ENCODE measurements at places on chromosomes 4 and X. TPM values are rescaled to one million over a fixed set of nuclear protein-coding genes. Genes with fewer than 3 reads are reported as not detected.

GRCh38 chrX:131595120-131595519, 51.2 kb downstream of the OR13H1 start:
- H3K4me1 ChIP-seq: no peaks in the 10 kb centered on the region
- DNase-seq: no peak
- no peaks in the 10 kb centered on the region for H3K36me3 ChIP-seq
- peaks cover 1% of the 10 kb centered on the region for H3K27me3 ChIP-seq

CCNG2 gene
- polyA plus RNA-seq: 15.3 TPM

DNA sequence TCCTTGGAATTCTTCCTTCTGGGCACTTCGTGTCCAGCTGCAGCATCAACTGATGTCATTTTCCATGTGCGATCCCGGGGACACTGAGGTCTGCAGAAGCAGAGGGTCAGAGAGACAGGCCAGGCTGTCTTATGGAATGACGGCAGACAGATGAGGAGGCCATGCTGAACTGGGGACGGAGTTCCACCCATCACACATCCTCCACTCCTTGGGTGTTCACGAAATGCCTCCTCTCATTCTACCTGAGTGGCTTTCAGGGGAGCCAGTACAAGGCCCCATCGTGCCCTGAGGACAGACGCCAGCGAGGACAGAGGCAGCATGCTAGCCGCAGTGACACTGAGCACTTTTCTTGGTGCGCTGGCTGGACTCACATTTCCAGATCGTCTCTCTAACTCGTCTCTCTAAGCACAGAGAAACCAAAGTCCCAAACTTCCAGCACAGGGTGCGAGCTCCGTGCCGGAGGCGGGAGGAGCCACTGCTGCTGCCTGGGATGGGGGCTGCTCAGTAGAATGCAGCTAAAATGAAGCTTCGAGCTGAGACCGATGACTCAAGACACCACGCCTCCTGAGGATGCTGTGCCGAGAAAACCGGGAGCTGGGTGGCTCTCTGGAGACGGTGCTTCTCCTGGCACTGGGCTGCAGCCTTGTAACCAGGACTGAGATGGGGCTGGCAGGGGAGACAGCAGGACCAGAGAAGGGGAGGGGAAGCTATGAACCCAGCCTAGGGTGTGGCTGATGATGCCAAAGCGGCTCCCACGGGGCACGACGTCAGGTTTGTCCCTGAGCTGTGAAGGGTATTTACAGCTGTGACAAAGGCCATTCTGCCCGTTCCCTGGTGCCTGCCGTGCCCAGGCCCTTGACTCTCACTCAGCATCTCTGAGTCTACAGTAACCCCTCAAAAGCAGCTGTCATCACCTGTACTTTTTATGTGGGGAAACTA, 8.2 kb downstream of the ABLIM2 start:
- H3K27me3 ChIP-seq: peaks cover 4% of the 10 kb centered on the region
- H3K4me3 ChIP-seq: no peak overlapping the region
- DNase-seq: no peak
- H3K36me3 ChIP-seq: no peaks in the 10 kb centered on the region
- H3K27ac ChIP-seq: no peak overlapping the region
- no peaks in the 10 kb centered on the region for H3K4me1 ChIP-seq

DNA sequence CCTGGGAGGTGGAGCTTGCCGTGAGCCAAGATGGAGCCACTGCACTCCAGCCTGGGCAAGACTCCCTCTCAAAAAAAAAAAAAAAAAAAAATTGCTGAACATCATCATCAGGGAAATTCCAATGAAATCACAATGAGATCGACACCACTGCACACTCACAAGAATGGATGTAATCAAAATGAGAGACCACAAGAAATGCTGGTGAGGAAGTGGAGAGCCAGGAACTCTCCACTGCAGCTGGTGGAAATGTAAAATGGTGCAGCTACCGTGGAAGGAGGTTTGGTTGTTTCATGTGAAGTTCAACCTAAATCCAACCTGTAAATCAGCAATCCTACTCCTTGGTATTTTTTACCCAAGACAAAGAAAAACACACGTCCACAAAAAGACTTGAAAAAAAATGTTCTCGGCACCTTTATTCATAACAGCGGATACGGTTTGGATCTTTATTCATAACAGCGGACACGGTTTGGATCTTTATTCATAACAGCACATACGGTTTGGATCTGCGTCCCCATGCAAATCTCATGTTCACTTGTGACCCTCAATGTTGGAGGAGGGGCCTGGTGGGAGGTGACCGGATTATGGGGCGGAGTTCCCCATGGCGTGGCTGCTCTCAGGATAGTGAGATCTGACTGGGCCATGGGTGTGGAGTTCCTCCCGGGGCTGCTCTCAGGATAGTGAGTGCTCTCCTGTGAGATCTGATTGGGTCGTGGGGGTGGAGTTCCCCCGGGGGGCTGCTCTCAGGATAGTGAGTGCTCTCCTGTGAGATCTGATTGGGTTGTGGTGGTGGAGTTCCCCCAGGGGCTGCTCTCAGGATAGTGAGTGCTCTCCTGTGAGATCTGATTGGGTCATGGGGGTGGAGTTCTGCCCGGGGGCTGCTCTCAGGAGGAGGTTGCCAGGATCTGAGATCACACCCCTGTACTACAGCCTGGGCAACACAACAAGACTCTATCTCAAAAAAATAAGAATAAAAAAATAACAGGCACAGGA, 7.7 kb downstream of the GAK start:
- DNase-seq: no peak
- H3K27ac ChIP-seq: peak overlapping the region; percentile 44
- no peaks in the 10 kb centered on the region for H3K27me3 ChIP-seq
- H3K4me3 ChIP-seq: no peak overlapping the region

DNA sequence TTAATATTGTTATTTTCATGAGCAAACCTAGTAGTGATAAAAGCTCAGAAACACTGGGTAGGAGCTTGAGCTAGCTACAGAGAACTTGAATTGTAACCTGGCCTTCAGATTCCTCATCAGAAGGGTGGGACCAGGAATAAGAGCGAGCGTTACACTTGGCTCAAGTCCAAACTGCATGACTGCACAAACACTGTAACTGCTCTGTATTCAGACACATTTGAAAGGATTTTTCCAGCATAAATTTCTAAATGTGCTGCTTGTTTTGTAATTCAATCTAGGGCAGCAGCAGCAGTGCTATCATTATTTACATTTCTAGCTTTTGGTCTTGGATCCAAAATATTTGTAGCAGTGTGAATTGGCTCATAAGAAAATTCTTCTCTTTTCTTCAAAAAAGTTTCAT, 133.0 kb upstream of the TMLHE start:
- peaks cover 9% of the 10 kb centered on the region for H3K27me3 ChIP-seq
- H3K4me3 ChIP-seq: no peak overlapping the region
- H3K27ac ChIP-seq: no peak overlapping the region
- H3K4me1 ChIP-seq: no peaks in the 10 kb centered on the region
- H3K36me3 ChIP-seq: peaks cover under 1% of the 10 kb centered on the region
- no peak for DNase-seq

- no peak overlapping the region for H3K4me3 ChIP-seq
- no peaks in the 10 kb centered on the region for H3K36me3 ChIP-seq
- no peaks in the 10 kb centered on the region for H3K27me3 ChIP-seq
These were observed 131.5 kb downstream of the PRSS12 start for GRCh38 chr4:118221227-118221800.

GRCh38 chr4:173212379-173212778, 43.8 kb downstream of the GALNT7 start:
- H3K27ac ChIP-seq: no peak overlapping the region
- peaks cover 14% of the 10 kb centered on the region for H3K4me1 ChIP-seq
- no peak for DNase-seq
- H3K27me3 ChIP-seq: no peaks in the 10 kb centered on the region

ARHGAP36 gene
- polyA plus RNA-seq: not detected

DNA sequence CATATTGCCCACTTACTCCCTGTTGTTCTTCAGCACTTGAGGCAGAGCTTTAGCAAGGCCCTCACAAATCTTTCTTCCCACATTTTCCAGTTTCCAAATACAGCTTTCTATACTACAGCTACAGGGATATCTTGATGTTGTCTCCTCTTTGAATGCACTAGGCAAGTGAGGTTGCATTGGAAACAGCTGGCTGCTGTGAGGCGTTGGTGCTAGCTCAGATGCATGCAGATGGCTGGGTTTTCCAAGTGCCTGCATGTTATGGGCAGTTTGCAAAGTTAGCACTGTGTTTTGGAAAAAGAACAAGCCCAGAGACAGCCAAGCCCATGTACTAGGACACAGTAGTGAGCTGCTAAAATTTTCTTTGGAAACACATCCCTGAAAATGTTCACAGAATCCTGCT, 315.1 kb upstream of the RASGEF1B start:
- H3K4me1 ChIP-seq: peaks cover 12% of the 10 kb centered on the region
- no peak for DNase-seq
- H3K27ac ChIP-seq: no peak overlapping the region
- no peak overlapping the region for H3K4me3 ChIP-seq

RASGEF1B gene
- 8.9 TPM for polyA plus RNA-seq

GRCh38 chr4:155948541-155948940, 5.1 kb downstream of the CTSO start:
- DNase-seq: no peak
- H3K36me3 ChIP-seq: peaks cover 2% of the 10 kb centered on the region
- H3K4me3 ChIP-seq: no peak overlapping the region
- peaks cover 9% of the 10 kb centered on the region for H3K4me1 ChIP-seq
- H3K27ac ChIP-seq: no peak overlapping the region
- no peaks in the 10 kb centered on the region for H3K27me3 ChIP-seq

CYBB gene
- 0.13 TPM for polyA plus RNA-seq

UGT2B11 gene
- not detected for polyA plus RNA-seq

- H3K27me3 ChIP-seq: no peaks in the 10 kb centered on the region
- DNase-seq: no peak
- H3K27ac ChIP-seq: no peak overlapping the region
- H3K4me1 ChIP-seq: no peaks in the 10 kb centered on the region
These were observed 272.1 kb upstream of the HS3ST1 start for GRCh38 chr4:11700751-11701226.

DNA sequence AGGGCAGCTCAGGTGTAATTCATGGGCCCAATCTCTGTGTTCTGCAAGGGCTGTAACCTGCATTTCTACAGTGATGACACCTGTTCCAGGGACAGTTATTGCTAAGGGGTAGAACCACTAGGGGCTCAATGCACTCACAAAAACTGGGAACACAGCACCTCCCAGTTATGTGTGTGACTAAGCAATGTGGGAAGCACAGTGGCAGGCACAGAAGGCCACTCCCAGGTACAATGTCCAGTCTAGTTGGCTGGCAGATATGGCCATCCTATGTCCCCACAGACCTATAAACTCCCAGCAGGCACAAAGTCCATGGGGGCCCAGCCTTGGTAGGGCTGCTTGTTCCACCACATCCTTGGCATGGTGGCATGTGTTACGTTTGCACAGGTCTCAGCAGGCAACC, 25.7 kb downstream of the CXCL13 start:
- no peaks in the 10 kb centered on the region for H3K36me3 ChIP-seq
- H3K27me3 ChIP-seq: no peaks in the 10 kb centered on the region
- no peak overlapping the region for H3K27ac ChIP-seq
- DNase-seq: no peak
- H3K4me1 ChIP-seq: peaks cover 5% of the 10 kb centered on the region

GRCh38 chr4:142567199-142567598, 278.9 kb downstream of the INPP4B start:
- H3K27me3 ChIP-seq: no peaks in the 10 kb centered on the region
- H3K27ac ChIP-seq: peak overlapping the region; percentile 86
- peak overlapping the region; percentile 85 for H3K4me3 ChIP-seq
- no peaks in the 10 kb centered on the region for H3K36me3 ChIP-seq
- peak; percentile 8 for DNase-seq

DNA sequence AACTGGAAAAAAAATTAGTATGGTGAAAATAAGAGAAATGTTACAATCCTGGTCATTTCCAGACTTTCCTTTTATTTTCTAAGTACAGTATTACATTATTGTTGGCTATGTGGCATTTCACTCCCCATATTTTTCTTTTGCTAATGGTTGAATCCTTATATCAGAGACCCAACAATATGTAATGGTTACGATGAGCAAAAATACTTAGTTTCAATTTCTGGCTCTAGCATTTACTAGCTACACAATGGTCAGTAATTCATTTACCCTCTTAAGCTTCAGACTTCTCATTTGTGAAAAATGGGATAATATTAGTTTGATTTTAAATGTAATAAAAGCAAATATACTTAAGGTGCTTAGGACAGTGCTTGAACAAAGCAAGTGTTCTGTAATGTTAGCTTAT, 942.9 kb upstream of the PABPC4L start:
- no peak overlapping the region for H3K27ac ChIP-seq
- H3K27me3 ChIP-seq: no peaks in the 10 kb centered on the region
- H3K36me3 ChIP-seq: no peaks in the 10 kb centered on the region
- no peaks in the 10 kb centered on the region for H3K4me1 ChIP-seq
- no peak for DNase-seq
